Stimulated activated CD4-positive, alpha-beta T cell treated with anti-CD3 and anti-CD28 coated beads, Interleukin-4, amount 100 ng/mL, for 4 hours (primary cell): ENCODE measurements at places on chromosomes 4 and X.

- no peak for DNase-seq
Observed at GRCh38 chr4:122584519-122584918, 36.3 kb downstream of the IL21 start.

DNA sequence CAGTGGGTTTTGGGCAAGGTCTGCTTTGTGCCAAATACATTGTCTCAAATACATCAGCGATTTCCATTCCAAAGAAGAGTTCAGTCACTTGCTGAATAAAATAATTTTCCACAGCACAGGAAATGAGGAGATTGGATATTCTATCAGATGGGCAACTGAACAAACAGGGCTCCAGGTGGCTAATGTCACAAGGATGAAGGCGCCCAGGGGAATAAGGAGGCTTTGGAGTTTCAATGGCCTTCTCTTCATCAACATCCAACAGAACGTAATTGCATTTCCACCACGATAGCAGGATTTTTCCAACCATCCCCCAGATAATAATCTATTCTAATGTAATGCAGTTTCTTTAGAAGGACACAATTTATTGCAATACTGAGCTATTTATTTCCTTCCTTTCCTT, 104.7 kb upstream of the KLHL13 start:
- DNase-seq, result no peak

DNA sequence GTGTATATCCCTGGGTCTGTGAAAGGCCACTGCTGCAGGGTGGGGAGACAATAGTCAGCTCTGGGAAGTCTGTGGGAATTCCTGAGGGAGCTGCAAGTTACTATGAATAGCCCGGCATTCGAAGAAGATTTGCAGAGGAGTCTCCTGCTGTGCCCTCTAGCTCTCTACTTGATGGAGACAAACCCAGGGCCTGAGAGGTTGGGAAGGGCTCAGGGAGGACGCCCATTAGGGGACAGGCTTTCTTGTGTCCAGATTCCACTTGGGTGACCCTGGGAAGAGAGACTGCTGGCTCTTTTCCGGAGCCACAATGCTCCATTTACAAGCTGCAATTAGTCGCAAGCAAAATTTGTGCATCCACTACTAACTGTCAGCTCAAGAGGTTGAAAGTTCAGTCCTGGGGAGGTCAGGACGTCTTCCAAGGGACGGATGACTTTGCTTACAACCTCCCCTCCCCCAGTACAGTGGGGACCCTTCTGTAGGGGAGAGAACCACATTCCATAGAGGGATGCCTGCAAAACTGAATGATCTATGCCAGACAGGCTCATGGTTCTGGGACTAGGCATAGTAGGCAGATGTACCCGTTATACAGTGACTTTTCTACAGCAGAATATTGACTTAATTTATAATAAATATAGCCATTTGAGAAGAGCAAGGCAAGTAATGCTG, 48.2 kb upstream of the PHOX2B start:
- no peak for DNase-seq

DNA sequence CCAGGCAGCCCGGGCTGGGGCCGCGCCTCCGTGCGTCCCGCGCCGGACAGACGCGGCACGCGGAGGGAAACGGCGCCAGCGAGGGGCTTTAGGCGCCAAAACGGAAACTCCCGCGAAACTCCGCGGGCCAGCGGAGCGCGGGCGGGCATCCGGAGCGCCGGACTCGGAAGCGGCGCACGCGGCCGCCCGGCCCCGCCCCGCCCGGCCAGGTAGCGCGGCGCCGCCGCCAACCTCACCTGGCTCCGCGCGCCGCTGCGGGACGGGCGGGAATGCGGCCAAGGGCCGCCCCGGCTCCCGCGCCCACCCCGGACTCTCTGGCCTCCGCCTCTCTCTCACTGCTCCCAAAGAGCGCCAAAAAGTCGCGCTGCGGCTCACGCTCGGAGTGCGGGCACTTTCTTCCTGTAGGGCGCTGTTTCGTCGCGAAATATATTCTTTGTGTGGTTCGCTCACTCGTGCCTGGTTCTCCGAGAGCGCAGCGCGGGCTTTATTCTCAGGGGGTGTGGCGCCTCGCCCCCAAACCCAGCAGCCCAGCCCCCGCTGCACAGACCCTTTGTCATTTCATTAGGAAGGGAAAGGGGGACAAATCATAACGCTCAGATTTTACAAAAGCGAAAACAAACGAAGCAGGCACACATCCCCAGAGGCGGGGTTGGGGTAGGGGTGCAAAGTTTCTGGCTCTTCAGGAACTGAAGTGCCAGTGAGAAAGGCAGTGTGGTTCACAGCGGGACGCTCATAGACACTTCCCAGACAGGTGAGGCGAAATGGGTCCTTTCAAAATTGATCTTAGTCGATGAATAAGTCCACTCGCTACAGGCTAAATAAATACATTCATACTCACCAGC, 961 bp upstream of the MBNL3 start:
- DNase-seq, result peak; percentile 21

GRCh38 chr4:169094656-169095231, 84.7 kb upstream of the CBR4 start:
- no peak for DNase-seq

GRCh38 chrX:64204701-64205440, 637 bp downstream of the AMER1 start:
- peak; percentile 2 for DNase-seq

- DNase-seq, result no peak
Observed at GRCh38 chr4:128225148-128225547, 62.5 kb downstream of the PGRMC2 start.

- no peak for DNase-seq
Observed at GRCh38 chrX:119537487-119537886, 27.7 kb downstream of the STEEP1 start.

- no peak for DNase-seq
Observed at GRCh38 chr4:110088670-110089069, 109.7 kb downstream of the ELOVL6 start.

DNA sequence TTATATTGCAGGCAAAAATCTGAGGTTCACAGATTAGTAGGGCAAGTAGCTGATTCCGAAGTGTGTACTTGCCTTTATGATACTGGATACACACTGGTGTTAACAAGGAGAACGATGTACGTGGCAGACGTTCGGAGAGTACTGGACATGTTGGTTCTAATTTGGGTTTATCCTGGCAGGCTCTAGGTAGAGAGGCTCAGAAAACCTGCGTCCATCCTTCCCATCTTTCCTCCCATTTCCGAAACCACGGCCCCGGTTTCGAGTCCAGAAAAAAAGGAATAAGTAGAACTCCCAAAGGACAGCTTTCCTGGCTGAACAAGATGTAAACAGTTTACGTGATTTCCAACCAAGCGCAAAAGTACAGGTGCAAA, 351 bp upstream of the SLC30A9 start:
- DNase-seq, result no peak

DNA sequence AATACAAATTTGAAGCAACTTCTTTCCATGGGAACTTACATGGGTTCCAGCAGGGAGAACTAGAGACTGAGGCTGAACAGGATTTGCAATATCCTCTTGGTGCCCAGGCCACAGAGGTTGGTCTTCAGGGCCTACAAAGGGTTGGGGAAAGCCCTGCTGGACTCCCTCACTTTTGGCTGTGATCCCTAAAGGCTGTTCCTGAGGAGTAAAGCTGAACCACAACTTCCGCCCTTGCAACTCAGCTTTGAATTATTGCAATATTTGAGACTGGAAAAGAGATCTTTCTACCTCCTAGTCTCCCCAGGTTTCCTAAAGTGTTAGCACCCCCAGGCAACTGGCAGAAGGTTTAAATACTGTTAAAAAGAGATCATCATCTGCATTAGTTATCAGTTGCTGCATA, 26.9 kb downstream of the DCHS2 start:
- DNase-seq, result no peak

- DNase-seq, result no peak
Observed at GRCh38 chr4:157172011-157172410, 48.5 kb upstream of the GRIA2 start.

DNA sequence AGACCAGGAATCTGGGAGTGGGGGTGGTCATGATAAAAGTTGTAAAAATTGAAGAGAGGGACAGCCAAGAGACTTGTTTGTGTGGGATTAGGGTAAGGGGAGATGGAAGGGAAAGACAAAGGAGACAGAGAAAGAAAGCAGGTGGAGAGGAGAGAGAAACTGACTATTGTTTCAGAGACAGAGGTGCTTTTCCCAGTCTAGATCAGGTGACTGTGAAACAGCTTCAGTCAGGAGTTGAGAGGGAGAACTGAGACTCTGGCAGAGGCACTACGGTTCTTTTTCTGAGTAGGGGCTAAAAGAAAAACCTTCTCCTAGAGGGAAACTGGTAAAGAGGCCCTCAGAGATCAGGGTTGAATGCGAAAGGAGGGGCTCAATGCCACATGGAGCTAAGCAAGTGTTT, 106.4 kb downstream of the KDR start:
- DNase-seq, result no peak

DNA sequence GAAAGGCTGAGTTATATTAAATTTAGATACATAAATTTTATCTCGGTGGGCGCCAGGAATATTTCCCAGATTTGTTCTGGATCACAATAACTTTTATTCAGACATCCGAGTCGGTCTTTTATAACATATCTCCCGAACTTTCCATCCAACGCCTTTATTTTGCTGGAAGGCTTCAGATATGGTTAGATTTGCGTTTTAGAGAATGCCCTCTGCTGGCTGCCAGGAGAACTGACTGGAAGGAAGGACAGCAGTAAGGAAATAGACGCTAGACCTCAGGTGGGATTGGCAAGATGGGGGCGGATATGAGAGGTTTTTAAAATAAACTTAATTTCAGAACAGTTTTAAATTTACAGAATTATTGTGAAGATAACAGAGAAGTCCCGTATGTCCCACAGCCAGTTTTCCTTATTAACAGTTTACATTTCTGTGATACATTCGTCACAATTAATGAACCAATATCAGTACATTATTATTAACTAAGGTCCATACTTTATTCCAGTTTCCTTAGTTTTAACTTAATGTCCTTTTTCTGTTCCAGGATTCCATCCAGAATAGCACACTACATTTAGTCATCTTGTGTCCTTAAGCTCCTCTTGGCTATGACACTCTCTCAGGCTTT, 4.6 kb upstream of the KANTR start:
- no peak for DNase-seq

DNA sequence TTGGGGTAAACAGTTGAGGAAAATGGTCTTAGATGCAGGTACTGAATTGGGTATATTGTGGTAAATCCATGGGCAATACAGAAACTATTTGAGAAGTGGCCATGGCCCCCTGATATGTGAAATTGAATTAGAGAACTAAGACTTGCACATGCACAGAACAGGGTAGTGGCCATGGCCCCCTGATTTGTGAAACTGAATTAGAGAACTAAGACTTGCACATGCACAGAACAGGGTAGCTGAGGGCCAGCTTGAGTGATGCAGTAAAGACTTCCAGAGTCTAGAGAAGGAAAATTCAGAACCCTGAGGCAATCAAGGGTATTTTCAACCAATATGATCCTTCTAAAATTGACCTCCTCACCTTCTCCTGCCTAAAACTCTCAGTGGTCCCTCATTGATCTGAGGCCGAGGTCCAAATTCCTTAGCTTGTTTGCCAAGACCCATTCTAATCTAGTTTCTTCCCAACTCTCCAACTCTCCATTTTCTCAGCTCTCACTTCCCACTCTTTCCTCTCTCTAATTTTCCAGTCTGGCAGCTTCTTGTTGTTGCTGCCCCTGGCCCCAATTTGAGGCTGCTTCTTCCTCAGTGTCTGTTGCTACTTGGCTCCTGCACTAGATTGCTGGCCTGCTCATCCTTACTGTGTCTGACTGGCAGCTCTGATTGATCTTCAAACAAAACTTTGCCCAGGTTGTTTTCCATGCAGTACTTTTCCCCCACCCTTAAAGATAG, 72.4 kb downstream of the FRAS1 start:
- DNase-seq, result no peak

- DNase-seq, result no peak
Observed at GRCh38 chr4:55031158-55031557, 94.2 kb downstream of the KDR start.

- no peak for DNase-seq
Observed at GRCh38 chr4:170271723-170272122, 182.0 kb upstream of the AADAT start.

- DNase-seq, result no peak
Observed at GRCh38 chr4:153160821-153161220, 43.4 kb upstream of the TRIM2 start.

- no peak for DNase-seq
Observed at GRCh38 chr4:149465955-149466354, 349.7 kb downstream of the IQCM start.

- DNase-seq, result no peak
Observed at GRCh38 chr4:77697860-77698590, 92.4 kb downstream of the CXCL13 start.

DNA sequence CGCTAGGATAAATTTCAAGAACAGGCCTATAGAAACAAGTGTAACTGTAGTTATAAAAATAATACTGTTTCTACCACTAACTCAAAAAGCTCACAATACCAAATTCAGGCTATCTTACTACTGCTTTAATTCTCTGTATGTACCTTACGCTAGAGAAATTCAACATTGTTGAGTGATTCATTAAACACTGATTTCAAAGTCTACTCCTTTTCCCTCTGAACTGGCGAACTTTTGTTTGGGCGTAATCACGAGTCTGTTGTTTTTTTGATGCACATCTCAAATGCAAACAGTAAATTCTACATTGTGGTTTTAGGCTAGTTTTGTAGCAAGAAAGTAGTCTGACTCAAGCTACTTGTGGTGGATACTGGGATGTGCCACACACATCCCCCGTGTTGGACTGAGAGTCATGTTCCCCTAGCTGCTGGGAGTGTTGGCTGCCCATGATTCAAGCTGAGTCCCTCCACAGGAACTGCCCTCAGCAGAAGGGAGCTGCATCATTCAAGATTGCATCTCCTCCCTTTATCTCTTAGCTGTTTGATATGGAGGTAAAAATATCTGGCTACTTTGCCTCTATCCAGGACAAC, 406.1 kb downstream of the RAPGEF2 start:
- no peak for DNase-seq

DNA sequence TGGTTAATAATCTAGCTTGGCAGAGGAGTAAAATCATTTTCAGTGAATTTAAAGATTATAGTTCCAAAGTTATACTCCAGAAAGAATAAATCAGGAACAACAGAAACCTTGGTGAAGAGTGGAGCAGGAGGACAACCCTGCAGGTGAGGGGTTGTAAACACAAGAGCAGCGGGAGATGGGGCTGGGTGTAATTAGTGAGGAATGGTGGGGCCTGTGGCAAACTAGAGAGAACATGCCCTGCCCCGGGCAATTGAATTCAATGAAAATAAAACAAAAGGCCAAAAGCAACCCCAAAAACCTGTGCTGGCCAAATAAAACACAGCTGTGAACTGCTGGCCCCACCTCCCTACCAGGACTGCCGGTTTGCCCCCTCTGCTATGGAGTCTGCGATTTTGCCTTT, 325.2 kb downstream of the NR3C2 start:
- DNase-seq, result no peak
